Sciatic nerve (tissue), 2 donors: ENCODE measurements at places on chromosomes 1 and 21. TPM values are rescaled to one million over a fixed set of nuclear protein-coding genes. Genes with fewer than 3 reads are reported as not detected.

The KCNK2 gene
- 18.2 TPM for total RNA-seq

The JAM2 gene
- total RNA-seq: 78.1 TPM

The CD160 gene
- total RNA-seq: 0.45 TPM

The DMRTA2 gene
- total RNA-seq: not detected

DNA sequence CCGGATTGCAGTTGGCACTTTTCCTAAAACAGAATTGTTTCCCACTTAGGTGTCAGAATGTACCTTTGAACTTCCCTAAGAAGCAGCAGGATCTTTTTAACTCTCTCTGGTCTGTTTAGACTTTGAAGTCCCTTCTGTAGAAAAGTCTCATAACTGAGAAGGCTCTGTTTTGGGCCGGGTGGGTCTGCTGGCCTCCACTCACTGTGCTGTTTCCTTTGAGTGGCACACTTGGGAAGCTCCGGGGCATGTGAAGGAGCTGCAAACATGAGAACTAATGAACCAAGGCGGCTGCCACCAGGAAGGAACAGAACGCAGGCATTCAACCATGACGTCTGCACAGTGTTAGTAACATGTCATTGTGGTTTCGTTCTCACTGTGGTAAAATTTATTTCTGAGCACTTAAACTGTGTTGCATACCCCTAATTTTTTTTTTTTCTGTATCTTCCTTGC lies 19.5 kb upstream of the NCMAP start:
- DNase-seq: no peak

GRCh38 chr1:229822026-229822425 lies 196.0 kb downstream of the URB2 start:
- DNase-seq: no peak

GRCh38 chr1:237583270-237583669 lies 307.5 kb downstream of the ZP4 start:
- no peak for DNase-seq

GRCh38 chr21:33546086-33546485 lies 3.2 kb downstream of the SON start:
- DNase-seq: no peak

DNA sequence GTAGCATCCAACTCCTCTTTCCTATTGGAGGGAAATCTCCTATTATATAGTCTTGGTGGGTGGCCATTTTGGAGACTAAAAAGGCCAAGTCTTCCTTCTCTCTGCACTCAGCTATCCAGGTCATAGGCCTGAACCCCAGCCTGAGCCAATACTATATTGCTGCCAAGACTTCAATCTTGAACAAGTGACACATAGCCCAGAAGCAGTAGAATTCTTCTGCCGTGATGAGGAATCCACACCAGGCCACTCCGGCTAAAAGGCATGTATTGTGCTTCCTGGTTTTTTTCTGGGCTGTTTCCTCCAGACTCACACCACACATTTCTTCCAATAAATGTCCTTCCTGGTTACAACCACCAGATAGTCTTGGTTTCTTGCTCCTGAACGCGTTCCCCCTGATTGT lies 43.0 kb downstream of the ATF3 start:
- DNase-seq: no peak

The USH2A gene
- total RNA-seq: 0.04 TPM

The S100A16 gene
- total RNA-seq: 58.4 TPM

- no peak for DNase-seq
Measured at GRCh38 chr1:57411262-57411661, 12.6 kb downstream of the DAB1 start.

DNA sequence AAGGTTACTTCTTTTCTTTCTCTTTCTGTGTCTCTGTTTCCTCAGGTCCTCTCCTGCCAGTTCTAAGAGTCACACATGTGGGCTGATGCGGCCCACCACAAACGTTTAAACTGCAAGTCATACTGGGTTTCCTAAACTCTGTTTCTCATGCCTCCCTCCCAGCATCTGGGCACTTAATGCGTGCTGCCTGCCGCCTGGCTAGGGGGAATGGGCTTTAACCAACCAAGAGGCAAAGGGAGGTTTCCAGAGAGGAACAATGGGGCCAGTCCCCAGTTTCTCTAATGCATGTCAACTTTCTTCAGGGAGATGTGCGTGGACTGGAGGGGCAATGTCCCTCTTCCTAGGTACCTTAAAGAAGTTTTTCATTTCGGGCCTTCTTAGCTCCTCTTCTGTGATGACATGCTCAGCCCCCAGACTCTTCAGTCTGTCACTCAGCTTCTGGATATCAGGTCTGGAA lies 19.9 kb upstream of the SRSF4 start:
- no peak for DNase-seq

- no peak for DNase-seq
Measured at GRCh38 chr1:234665975-234666605, 56.1 kb upstream of the IRF2BP2 start.

DNA sequence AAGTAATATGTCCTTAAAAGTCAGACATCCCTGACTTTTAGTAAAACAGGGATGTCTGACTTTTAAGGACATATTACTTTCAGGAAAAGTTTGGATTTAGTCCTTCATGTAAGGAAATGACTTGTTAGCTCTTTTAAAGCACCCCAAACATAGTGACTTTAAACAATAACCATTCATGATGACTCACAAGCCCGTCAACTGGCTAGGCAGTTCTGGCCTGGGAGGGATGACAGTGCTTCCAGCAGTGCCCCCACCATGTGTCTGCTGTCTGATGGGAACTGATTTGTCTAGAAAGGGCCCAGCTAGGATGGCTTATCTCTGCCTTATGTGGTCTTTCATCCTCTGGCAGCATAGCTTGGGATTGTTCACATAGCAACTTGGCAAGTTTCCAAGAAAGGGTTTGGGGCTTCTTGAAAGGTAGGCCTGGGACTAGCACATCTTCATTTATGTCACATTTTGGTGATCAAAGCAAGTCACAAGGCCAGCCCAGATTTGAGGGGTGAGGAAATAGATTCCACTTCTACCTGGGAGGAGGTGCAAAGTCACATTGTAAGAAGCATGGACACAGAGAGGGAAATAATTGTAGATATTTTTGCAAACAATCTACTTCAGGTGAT lies 143.5 kb downstream of the C1orf94 start:
- no peak for DNase-seq

DNA sequence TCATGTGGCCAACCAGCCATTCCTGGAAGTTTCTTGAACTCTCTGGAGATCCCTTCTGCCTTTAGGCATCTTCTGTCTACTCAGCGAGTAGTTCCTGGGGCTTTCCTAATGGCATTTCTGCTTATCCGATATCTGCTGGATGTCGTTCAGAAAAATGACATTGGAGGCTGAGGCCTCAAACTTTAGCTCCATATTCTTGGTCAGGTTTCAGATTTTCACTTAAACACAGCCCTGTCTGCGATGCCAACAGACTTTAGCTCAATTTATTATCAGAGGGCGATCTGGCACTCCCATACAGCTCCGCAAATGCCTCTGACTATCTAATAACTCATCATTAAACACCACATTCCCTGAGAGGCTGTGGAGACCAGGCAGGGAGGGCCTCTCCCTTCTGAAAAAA lies 46.3 kb upstream of the ETS2 start:
- no peak for DNase-seq

- no peak for DNase-seq
Measured at GRCh38 chr1:67072749-67073148, 18.8 kb upstream of the SLC35D1 start.

GRCh38 chr1:16129921-16130543 lies 25.8 kb downstream of the EPHA2 start:
- no peak for DNase-seq

- DNase-seq: no peak
Measured at GRCh38 chr1:40690771-40691537, 550 bp upstream of the NFYC start.

The SPRR2F gene
- not detected for total RNA-seq

- no peak for DNase-seq
Measured at GRCh38 chr21:32426592-32427051, 14.1 kb downstream of the EVA1C start.

DNA sequence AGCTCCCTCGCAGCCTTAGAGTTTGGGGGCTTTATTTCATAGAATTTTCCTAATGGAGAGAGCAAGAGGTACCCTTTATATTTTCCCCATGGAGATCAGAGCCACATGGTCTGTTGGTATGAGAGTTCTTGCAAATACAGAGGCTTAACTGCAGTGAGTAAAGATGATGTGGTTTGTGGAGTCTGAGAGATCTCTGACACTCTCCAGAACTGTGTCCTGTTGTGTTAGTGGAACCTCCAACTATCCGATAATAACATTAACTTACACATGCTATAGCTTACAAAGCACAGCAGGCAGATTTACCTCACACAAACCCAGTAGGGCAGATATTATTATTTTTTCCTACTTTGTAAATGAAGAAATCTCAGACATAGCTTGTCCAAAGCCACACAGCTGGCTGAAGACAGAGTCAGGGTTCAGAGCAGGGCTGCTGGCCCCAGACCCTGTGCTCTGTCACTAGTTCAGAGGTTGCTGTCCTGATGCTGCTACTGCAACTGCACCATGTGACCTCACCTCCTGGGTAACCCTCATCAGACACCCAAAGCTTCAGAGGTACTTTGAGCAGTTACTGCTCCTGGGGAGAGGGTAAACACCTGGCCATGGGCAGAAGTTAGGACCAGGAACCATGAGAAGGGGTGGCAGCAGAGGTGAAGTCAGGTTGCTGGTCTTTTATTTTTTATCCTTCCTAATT lies 384.8 kb upstream of the PROX1 start:
- DNase-seq: no peak

The HTR6 gene
- total RNA-seq: not detected

GRCh38 chr1:164801246-164801731 lies 242.3 kb downstream of the PBX1 start:
- no peak for DNase-seq

The ARHGEF19 gene
- 4.6 TPM for total RNA-seq

DNA sequence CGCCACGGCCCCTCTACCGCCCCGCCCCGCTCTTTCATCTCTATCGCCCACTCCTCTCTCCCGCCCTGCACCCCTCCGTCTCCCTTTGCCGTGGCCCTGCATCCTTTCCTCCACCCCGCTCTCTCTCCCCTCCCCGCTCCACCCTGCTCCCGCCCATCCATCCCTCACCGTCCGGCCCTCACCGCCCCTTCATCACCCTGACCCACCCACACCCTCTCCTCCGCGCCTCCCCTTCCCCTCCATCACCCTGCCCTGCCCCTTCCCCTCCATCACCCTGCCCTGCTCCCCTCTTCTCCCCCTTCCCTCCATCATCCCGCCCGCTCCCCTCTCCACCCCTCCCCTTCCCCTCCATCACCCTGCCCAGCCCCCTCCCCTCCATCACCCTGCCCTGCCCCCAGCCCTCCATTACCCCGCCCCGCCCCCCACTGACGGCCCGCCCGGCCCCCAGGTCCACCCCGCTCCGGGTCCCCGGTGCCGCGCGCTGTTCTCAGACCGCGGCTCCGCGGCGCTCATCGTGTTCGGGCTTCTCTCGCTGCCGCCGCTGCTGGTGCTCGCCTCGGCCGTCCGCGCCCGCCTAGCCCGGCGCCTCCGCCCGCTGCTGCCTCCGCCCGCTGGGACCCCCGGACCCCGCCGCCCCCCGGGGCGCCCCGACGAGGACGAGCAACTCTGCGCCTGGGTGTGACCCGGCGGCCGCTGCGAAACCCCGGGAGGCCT lies 6.2 kb upstream of the ANKRD65 start:
- DNase-seq: peak; percentile 69

DNA sequence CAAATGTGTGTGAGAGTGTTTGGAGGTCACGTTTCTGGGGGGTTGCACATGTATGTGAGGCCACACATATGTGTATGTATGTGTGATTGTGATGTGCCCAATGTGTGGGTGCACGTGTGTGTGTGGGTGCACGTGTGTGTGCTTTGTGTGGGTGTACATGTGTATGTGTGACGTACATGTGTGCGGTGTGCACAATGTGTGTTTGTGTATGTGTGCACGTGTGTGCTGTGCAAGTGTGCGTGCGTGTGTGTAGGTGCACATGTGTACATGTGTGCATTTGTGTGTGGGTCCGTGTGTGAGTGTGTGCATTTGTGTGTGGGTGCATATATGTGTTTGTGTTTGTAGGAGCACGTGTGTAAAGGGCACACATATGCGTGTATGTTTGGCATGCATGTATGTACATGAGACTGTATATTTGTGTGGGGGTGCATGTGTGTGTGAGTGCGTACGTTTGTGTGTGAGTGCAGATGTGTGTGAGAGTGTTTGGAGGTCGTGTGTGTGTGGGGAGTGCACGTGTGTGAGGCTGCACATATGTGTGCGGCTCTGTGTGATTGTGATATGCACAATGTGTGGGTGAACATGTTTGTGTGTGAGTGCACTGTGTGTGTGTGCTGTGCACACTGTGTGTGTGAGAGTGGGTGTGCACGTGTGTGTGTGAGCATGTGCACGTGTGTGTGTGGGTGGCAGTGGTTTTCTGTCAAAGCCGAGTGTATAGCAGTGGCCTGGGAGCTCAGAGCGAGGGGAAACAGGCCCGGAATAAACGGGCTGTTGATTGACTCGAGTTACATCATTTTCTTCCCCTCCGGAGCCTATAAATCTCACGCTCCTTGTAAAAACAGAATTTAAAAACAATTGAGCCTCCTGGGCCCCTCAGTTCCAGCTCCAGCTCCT lies 132.7 kb upstream of the ARHGEF16 start:
- no peak for DNase-seq

GRCh38 chr1:40884055-40884795 lies 22.1 kb upstream of the CITED4 start:
- no peak for DNase-seq

The RNF186 gene
- not detected for total RNA-seq

- no peak for DNase-seq
Measured at GRCh38 chr1:100077531-100077930, 55.2 kb downstream of the SASS6 start.

DNA sequence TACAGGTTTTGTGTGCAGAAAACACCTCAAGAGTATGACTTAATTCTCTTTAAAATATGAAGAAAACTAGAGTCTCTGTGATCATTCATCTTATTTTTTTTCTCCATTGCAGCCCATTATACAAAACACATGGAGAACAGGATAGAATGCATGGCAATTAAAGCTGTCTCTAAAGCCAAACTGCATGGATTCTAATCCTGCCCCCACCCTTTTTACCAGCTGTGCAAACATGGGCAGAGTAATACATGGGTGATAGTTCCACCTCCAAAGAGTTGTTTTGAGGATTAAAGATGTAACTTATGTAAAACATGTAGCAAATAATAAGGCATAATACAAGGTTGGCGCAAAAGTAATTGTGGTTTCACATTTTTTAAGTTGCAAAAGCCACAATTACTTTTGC lies 114.4 kb downstream of the CLEC20A start:
- no peak for DNase-seq

DNA sequence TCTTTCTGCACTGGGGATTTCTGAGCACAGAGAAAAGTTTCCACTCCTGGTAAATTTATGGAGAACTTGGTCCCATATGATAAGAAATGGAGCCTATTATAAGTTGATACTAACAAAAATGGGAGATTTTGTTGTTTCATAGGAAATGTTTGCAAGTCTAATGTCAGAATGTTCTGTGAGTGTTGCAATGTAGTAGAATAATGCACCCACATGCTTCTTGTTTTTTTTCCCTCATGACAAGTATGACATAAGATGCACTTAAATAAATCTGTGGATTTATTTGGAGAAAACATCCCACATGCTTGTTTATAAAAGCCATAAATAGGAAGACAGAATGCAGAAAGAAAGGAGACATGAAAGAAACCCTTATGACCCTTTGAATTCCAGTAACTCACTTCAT lies 50.8 kb upstream of the KCNJ6 start:
- no peak for DNase-seq

- no peak for DNase-seq
Measured at GRCh38 chr21:33644383-33645074, 2.2 kb downstream of the ITSN1 start.

GRCh38 chr1:85259912-85260274 lies 431 bp upstream of the C1orf52 start:
- DNase-seq: no peak
